PC-9 (cell line): ENCODE measurements at places on chromosomes 16 and 17.

DNA sequence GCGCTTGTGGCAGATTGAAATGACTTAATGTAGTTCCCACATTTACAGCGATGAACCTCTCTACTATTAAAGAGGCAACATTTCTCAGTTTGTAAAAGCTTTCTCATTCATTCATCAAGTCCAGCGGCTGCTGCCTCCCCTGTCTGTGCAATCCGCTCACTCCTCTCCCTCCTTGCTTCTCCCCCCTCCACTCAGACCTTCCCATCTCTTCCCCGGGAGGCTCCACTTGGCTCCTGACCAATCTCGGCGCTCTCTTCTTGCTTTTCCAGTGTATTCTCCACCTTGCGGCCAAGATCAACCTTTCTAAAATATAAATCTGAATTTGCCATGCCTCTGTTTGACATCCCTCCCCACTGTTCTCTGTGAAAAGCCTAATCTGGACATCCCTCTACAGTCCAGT, 117.5 kb downstream of the ASIC2 start:
- H3K36me3 ChIP-seq, result no peaks in the 10 kb centered on the region
- peaks cover 41% of the 10 kb centered on the region for H3K27me3 ChIP-seq
- H3K27ac ChIP-seq, result no peak overlapping the region
- no peak overlapping the region for H3K4me3 ChIP-seq
- no peak for DNase-seq

- DNase-seq, result peak; percentile 51
- H3K27ac ChIP-seq, result peak overlapping the region; percentile 68
- no peaks in the 10 kb centered on the region for H3K27me3 ChIP-seq
- no peak overlapping the region for H3K4me3 ChIP-seq
- H3K36me3 ChIP-seq, result no peaks in the 10 kb centered on the region
- H3K4me1 ChIP-seq, result peaks cover 47% of the 10 kb centered on the region
Measured at GRCh38 chr17:78535273-78536197, 41.7 kb downstream of the DNAH17 start.

DNA sequence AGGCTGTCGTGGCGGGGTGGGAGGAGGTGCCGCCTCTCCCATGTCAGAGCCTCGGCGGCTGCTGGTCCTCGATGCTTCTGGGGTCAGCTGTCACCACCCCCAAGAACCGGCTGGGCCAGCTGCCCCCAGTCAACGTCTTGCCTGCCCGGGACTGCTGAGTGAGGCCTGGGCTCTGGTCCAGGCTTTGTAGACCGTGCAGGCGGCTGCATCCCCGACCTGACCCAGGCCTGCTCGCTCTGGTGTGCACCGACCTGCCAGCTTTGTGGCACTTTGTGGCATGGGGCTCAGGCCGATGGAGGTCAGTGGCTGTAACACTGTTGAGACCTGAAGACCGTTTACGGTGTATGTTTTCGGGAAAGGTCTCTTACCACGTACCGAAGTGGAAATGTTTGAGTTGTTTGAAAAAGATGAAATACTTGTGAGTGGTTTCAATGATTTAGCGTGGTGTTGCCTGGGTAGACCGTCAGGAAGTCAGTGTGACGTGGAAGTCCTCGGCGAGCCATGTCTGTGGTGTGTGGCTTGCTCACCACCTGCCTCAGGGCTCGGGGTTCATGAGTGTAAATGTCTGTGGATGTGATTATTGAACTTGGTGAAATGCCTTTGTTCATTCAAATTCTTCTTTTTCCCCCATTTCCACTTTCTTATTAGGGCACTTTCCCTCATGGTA, 53.2 kb upstream of the ZNF750 start:
- H3K27ac ChIP-seq, result no peak overlapping the region
- H3K4me1 ChIP-seq, result peaks cover 31% of the 10 kb centered on the region
- no peak overlapping the region for H3K4me3 ChIP-seq
- H3K27me3 ChIP-seq, result no peaks in the 10 kb centered on the region
- DNase-seq, result no peak

- no peak overlapping the region for H3K4me3 ChIP-seq
- peaks cover 20% of the 10 kb centered on the region for H3K4me1 ChIP-seq
- no peaks in the 10 kb centered on the region for H3K36me3 ChIP-seq
- H3K27ac ChIP-seq, result no peak overlapping the region
- H3K27me3 ChIP-seq, result no peaks in the 10 kb centered on the region
Measured at GRCh38 chr16:87486713-87487247, 6.0 kb downstream of the ZCCHC14 start.

DNA sequence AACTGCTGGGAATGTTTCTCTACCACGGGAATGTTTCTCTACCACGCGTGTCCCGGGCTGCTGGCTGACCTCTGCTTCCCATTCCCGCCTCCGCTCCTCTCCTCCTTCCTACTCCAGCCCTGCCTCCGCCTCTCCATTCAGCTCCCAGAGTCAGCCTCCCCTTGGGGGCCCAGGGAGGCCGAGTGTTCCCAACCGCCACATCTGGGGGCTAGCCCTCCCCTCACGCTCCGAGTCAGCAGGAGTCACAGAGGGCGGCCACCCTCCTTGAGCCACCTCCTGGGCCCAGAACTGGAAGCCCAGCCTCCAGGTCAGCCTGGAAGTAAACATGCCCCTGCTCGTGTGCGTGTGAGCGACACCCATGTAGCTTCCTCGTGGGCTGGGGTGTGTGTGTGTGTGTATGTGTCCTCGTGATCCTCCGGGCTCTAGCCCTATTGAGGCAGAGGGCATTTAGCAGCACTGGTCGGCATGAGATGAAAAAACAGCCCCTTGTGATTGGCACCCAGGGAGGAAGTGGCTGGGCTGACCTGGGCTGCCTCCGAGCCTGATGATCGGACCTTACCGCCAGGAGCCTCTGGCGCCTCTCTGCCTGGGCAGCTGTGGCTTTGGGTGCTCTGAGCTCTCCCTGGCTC, 7.3 kb downstream of the CYGB start:
- H3K36me3 ChIP-seq, result no peaks in the 10 kb centered on the region
- H3K27ac ChIP-seq, result no peak overlapping the region
- no peak for DNase-seq
- H3K27me3 ChIP-seq, result no peaks in the 10 kb centered on the region

DNA sequence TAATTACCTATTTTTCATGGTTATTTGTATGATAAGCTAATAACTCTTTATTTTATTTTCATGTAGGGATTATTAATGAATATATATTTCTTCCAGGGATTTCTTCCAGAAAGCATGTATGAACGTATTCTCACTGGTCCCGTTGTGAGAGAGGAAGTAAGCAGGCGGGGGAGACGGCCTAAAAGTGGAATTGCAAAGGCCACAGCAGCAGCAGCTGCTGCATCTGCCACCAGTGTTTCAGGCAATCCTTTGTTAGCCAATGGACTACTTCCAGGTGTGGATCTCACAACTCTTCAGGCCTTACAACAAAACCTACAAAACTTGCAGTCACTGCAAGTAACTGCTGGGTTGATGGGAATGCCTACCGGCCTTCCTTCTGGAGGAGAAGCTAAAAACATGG, 110.3 kb upstream of the RBL2 start:
- H3K27me3 ChIP-seq, result no peaks in the 10 kb centered on the region
- DNase-seq, result no peak
- no peaks in the 10 kb centered on the region for H3K4me1 ChIP-seq
- no peak overlapping the region for H3K4me3 ChIP-seq
- H3K27ac ChIP-seq, result no peak overlapping the region
- no peaks in the 10 kb centered on the region; the same call in 1 of the 2 replicates for H3K36me3 ChIP-seq

- no peaks in the 10 kb centered on the region for H3K27me3 ChIP-seq
- no peak overlapping the region for H3K27ac ChIP-seq
- no peaks in the 10 kb centered on the region for H3K36me3 ChIP-seq
- H3K4me1 ChIP-seq, result no peaks in the 10 kb centered on the region
Measured at GRCh38 chr17:16953841-16954240, 18.1 kb downstream of the TNFRSF13B start.

DNA sequence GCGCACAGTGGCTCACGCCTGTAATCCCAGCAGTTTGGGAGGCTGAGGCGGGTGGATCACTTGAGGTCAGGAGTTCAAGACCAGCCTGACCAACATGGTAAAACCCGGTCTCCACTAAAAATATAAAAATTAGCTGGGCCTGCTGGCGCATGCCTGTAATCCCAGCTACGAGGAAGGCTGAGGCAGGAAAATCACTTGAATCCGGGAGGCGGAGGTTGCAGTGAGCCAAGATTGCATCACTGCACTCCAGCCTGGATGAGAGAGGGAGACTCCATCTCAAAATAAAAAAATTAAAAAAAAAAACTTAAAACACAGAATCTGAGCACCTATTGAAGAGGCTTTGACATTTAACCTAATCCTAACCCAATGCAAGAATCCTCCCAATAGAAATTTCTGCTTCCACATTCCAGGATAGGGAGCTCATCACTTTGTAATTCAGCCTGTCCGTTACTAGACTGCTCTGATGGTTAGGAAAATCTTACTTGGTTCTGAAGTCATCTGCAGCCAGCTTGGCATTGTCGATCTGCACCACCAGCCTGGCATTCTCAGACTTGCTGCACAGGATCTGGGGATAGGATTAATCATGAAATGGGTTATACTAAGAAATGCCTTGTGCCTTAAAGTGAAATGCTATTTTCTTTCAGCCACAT, 2.1 kb downstream of the KRT33B start:
- no peak for DNase-seq
- H3K4me1 ChIP-seq, result peaks cover 18% of the 10 kb centered on the region
- H3K4me3 ChIP-seq, result no peak overlapping the region

DNA sequence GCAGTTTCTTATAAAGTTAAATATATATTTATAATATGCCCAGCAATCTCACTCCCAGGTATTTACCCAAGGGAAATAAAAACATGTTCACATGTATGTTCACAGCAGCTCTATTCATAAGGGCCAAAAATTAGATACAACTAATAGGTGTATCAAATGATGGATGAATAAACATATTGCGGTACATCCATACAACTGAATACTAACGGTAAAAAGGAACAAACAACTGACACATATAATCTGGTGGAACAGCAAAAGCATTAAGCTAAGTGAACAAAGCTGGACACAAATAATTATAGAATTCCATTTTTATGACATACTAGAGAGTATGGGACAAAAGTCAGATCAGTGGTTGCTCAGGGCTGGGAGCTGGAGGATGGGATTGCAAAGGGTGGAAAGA, 74.7 kb downstream of the CACNG1 start:
- no peak overlapping the region for H3K27ac ChIP-seq
- DNase-seq, result no peak
- no peaks in the 10 kb centered on the region for H3K27me3 ChIP-seq
- H3K4me1 ChIP-seq, result no peaks in the 10 kb centered on the region

DNA sequence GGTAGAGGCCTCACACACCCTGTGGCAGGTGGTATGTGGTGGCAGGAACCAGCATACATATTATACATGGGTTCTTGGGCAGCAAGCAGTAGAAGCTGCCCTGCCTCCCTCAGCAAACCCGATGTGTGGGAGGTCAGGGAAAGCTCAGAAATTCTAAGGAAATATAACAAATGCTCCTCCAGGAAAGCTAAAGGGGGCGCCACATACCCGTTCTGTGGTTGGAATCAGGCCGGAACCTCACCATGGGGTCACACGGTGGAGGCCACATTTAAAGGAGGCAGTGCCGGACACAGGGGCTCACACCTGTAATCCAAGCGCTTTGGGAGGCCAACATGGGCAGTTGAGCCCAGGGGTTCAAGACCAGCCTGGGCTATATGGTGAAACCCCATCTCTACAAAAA, 12.4 kb upstream of the KATNB1 start:
- peak; percentile 27 for DNase-seq
- no peaks in the 10 kb centered on the region for H3K27me3 ChIP-seq
- H3K36me3 ChIP-seq, result no peaks in the 10 kb centered on the region
- no peak overlapping the region for H3K27ac ChIP-seq
- no peak overlapping the region for H3K4me3 ChIP-seq

GRCh38 chr16:86259499-86259898, 250.8 kb upstream of the FOXF1 start:
- no peak overlapping the region for H3K4me3 ChIP-seq
- no peak for DNase-seq
- H3K27me3 ChIP-seq, result no peaks in the 10 kb centered on the region
- no peaks in the 10 kb centered on the region for H3K4me1 ChIP-seq
- H3K27ac ChIP-seq, result no peak overlapping the region
- H3K36me3 ChIP-seq, result no peaks in the 10 kb centered on the region

GRCh38 chr16:27353853-27354252, 40.1 kb downstream of the IL4R start:
- no peaks in the 10 kb centered on the region for H3K4me1 ChIP-seq
- no peak overlapping the region for H3K4me3 ChIP-seq
- peaks cover 38% of the 10 kb centered on the region for H3K36me3 ChIP-seq
- DNase-seq, result no peak
- H3K27me3 ChIP-seq, result no peaks in the 10 kb centered on the region
- no peak overlapping the region for H3K27ac ChIP-seq

GRCh38 chr16:50680556-50680893, 587 bp downstream of the SNX20 start:
- H3K4me1 ChIP-seq, result peaks cover 11% of the 10 kb centered on the region
- DNase-seq, result no peak
- H3K4me3 ChIP-seq, result no peak overlapping the region
- H3K36me3 ChIP-seq, result no peaks in the 10 kb centered on the region

DNA sequence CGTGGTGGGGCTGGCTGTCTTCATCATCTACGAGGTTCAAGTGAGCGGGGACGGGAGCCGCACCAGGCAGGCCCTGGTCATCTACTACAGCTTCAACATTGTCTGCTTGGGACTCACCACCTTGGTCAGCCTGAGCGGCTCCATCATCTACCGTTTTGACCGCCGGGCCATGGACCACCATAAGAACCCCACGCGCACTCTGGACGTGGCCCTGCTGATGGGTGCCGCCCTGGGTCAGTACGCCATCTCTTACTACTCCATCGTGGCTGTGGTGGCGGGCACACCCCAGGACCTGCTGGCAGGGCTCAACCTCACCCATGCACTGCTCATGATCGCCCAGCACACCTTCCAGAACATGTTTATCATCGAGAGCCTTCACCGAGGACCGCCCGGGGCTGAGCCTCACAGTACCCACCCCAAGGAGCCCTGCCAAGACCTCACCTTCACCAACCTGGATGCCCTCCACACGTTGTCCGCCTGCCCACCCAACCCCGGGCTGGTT, 5.1 kb upstream of the OTOP3 start:
- no peaks in the 10 kb centered on the region for H3K36me3 ChIP-seq
- no peak overlapping the region for H3K27ac ChIP-seq
- no peak overlapping the region for H3K4me3 ChIP-seq
- no peaks in the 10 kb centered on the region for H3K4me1 ChIP-seq
- DNase-seq, result no peak
- peaks cover 24% of the 10 kb centered on the region for H3K27me3 ChIP-seq

DNA sequence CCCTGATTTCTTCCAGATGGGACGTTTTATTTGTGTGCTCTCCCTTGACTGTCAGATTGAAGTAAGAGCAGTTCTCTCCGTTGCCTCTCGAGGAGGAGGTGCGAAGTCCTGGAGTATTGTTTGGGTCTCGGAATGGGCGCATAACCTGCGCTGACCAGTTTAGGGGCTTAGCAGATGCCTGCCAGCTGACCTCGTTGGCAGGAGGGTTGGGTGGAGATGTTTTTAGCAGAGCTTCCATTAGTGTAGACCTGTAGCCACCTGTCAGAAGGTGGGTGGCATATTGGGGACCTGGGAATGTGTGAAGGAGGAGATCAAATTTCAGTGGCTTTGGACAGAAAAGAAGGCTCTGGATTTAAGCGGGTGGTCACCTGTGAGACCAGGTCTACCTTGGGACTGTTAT, 3.6 kb downstream of the RASD1 start:
- no peak overlapping the region for H3K4me3 ChIP-seq
- H3K27me3 ChIP-seq, result no peaks in the 10 kb centered on the region
- no peak for DNase-seq
- peaks cover 5% of the 10 kb centered on the region; the same call in 1 of the 2 replicates for H3K36me3 ChIP-seq

- H3K27me3 ChIP-seq, result no peaks in the 10 kb centered on the region
- no peak for DNase-seq
- H3K4me3 ChIP-seq, result no peak overlapping the region
- no peak overlapping the region for H3K27ac ChIP-seq
- H3K36me3 ChIP-seq, result peaks cover 16% of the 10 kb centered on the region; the same call in 1 of the 2 replicates
- H3K4me1 ChIP-seq, result peaks cover 18% of the 10 kb centered on the region; the same call in 1 of the 2 replicates
Measured at GRCh38 chr16:71473891-71474290, 11.8 kb upstream of the ZNF23 start.

- H3K4me3 ChIP-seq, result no peak overlapping the region
- H3K36me3 ChIP-seq, result no peaks in the 10 kb centered on the region
Measured at GRCh38 chr17:44522883-44523671, 19.9 kb upstream of the GPATCH8 start.
